Stimulated activated CD4-positive, alpha-beta T cell treated with anti-CD3 and anti-CD28 coated beads, Interleukin-2, amount 100 ng/mL, for 24 hours (primary cell): ENCODE measurements at places on chromosomes 11 and 22.

- DNase-seq = no peak
Observed at GRCh38 chr22:24683691-24684090, 80.7 kb downstream of the GGT1 start.

DNA sequence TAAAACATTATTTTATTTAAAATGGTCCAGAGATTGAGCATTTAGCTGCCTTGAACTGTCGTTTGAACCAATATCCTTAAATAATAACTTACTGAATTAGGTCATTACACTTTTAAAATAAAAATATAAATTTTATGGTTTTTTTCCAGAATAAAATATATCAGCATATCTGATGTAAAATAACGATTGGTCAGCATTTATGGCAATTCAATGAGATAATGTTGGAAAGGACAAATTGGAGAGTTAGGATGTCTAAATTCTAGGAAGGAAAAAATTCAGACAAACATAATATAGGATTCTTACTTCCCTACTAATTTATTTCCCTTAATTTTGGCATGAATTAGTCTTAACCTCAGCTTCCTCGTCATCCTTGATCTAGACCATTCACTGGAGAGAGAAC, 113.4 kb downstream of the GRIA4 start:
- no peak for DNase-seq

GRCh38 chr11:99368583-99368982, 347.8 kb downstream of the CNTN5 start:
- DNase-seq = no peak

- no peak for DNase-seq
Observed at GRCh38 chr11:33017965-33018364, 2.3 kb downstream of the DEPDC7 start.

GRCh38 chr11:41536021-41536568, 76.6 kb upstream of the LRRC4C start:
- no peak for DNase-seq

- DNase-seq = no peak
Observed at GRCh38 chr22:20953668-20954500, 13.2 kb upstream of the AIFM3 start.

DNA sequence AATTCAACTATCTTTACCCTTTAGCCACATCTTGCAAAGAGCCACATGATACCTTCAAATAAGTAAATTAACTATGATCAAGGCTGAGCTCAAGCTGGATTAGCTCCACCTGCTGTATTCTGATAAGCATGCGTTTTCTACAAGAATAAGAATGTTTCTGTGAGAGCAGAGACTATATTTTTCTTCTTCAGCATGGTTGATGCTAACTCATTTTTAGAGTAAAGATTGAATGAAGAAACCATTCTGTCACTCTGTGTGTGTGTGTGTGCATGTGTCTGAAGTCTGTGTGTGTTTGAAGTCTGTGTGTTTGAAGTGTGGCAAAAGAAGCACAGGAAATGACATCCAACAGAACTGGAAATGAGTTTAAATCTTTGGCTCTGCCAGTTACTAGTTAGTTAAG, 12.0 kb upstream of the LAYN start:
- no peak for DNase-seq

DNA sequence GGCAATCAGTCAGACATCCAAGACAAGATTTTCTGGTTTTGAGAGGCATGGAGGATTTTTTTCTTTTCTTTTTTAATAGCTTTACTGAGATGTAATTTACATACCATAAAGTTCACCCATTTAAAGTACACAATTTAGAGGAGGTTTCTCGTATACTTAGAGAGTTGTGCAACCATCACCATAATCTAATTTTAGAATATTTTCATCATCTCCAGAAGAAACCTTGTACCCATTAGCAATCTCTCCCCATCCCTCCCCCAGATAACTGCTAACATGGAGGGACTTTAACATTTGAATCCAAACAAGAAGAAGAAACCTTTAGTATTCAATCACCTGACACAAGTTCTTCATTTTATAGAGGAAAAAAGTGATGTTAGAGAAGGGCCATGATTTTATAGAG, 83.6 kb downstream of the CLPB start:
- no peak for DNase-seq

GRCh38 chr22:31099386-31099785, 8.0 kb downstream of the SELENOM start:
- DNase-seq = no peak

DNA sequence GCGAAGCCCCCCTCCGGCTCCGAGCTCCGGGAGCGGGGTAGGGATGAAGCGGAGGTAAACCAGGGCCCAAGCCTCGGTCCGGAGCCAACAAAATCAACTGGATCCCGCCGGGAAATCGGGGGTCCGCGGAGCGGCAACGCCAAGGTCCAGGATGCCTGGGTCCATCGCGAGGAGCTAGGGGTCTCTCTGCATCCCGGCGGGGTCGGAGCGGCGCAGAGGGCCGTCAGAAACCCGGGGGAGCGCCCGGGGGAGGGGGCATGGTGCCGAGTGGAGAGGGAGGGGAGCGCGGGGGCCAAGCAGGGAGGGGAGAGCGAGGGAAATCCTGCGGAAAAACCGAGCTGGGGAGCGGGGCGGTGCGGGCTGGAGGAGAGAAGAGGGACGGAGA, 51.8 kb downstream of the SLC22A12 start:
- no peak for DNase-seq

GRCh38 chr11:16289541-16289940, 66.8 kb downstream of the SOX6 start:
- DNase-seq = no peak

DNA sequence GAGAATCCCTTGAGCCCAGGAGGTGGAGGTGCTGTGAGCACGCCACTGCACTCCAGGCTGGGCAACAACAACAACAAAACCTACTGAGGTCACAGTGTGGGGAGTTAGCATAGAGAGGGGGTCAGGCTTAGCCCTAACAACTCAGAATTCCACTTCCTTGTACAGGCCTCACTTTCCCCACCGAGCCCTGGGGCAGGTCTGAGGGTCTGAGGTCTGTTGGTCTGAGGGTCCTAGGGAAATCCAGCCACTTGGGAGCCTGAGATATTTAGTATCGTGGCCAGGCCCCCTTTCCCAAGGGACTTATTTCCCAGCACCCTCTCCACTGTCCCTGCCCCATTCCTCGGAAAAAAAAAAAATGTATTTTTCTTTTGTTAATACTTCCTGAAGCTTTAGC, 34.8 kb upstream of the HORMAD2 start:
- DNase-seq = no peak

DNA sequence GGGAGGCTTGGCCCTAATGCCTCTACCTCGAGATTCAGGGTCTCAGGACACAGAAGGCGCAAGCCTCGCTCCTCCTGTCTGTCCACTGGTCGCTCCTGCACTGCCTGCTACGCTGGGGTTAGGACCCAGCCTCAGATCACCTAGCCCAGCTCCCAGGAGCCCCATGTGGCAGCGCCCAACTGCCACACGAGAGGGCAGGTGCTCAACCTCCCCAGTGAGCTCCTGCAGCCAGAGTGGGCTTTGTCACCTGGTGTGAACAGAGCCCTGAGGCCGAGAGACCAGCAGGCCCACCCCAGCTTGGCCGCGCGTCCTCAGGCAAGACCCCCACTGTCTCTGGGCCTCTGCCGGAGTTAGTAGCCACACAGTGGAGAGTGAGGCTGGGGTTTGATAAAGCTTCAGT, 21.7 kb upstream of the PPARA start:
- DNase-seq = no peak

DNA sequence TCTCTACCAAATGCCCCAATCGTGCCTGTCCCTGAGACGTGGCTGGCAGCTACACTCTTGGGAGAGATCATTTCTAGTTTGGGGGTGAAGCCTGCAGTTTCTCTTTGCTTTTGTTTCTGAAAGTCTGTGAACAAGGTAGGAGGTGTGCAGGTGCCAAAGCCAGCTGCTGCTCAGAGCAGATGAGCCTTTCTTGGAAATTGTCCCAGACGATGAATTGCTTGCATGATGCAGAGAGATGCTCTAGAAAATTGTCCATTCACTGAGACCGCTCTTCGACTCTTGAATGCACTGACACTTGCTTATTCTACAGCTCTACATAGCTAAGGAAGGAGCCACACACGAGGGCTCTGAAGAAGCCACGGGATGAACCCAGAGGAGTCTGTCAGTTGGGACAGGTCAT, 225.6 kb upstream of the E2F8 start:
- DNase-seq = no peak

GRCh38 chr22:43396934-43397457, 14.8 kb upstream of the MPPED1 start:
- DNase-seq = no peak

DNA sequence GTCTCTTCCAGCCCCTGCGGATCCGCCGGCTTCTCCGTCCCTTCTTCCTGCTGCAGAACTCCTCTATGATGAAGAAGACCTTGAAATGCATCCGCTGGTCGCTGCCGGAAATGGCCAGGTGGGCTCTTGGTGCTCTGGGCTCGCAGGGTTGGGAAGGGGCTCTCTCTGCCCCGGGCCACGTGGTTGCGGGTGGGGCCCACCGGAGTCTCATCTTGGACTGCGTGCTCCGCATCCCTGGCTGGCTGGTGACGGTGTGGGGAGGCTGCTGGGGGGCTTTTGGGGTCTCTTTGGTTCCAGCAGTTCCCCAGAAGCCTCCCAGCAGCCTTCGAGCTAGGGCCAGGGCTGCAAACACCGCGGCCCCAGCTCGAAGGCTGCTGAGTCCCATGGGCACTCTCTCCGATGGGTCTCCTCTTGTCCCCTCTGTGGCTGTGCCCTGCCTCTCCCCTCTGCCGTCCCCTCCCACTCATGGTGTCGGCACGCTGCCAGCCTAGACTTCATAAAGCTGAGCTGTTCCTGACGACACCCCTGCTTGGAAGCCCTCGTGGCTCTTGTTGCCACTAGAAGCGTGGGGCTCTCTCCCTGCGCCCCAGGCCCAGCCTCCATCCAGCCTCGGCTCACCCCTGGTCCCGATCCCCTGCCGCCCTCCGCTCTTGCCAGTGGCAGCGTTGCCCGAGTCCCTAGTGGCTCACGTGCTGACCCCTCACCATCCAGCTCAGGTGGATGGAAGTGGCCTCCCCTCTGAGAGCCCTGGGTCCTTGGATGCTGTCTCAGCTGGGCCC, 14.3 kb downstream of the TPCN2 start:
- no peak for DNase-seq

DNA sequence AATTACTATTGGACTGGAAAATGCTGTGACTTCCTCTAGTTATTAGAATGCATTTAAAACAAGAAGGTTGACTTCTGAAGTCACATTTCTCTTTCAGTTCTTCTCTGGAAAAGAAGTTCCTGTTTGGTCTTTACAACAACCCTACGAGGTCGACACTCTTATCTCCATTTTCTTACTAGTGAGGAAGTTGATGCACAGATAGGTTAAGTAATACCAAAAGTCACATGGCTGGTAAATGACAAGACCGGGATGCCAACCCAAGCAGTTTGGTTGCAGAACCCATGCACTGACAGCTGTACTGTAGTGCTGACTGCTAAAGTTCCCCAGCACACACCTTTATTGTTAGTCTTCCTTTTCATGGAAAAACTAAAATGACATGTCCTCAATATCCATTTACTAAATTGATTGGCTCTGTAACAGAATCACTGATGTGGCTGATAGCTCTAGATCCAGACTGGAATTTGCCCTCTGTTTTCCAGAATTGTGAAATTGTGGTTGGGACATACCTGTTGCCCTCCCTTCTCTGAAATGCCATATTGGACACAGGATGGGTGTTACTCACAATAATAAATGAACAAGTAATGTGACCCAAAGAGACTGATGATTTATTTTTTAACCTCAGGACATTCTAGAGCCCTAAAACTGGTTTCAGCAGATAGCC, 9.4 kb upstream of the TECTA start:
- no peak for DNase-seq

GRCh38 chr11:119218141-119218878, 12.2 kb downstream of the CBL start:
- no peak for DNase-seq

GRCh38 chr11:31509051-31509428, 382 bp downstream of the IMMP1L start:
- DNase-seq = no peak

- no peak for DNase-seq
Observed at GRCh38 chr22:47279337-47279736, 516.9 kb downstream of the TBC1D22A start.

- DNase-seq = no peak
Observed at GRCh38 chr11:57323167-57323854, 1.4 kb downstream of the TNKS1BP1 start.

DNA sequence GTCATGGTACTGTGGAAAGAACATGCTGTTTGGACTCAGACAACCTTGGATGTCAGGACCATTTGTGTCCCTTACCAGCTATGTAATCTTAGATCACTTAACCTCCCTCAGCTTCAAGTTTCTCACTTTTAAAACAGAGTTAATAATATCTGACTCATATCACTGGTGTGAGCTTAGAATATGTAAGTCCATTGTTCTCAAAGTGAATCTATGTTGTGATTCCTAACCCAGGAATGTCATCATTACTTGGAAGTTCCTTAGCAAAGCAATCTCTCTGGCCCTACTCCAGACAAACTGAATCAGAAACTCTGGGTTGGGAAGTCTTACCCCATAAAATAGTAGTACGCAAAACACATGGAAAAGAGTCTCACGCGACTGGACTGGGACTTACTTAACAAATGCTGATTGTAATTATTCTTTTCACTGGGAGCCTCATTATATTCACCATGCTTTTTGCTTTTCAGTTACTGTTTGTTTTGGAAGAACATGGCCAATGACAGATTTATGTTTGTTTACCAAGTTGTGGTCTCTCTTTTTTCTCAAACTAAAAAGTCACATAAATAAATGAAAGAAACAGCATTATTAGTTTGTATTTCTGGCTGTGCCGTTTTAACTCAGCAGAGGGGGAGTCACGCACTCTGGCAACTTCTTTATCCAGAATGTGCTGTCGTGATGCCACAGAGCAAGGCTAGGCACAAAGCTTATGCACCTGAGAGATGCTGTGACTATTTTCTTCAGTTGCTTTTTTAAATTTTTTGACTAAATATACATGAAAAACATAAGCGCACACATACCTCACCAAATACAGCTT, 217.7 kb upstream of the CTSC start:
- DNase-seq = no peak
